ENCODE measurements at places on chromosomes 2 and 18.

- no peak for DNase-seq
Measured at GRCh38 chr2:20781656-20782265, 41.1 kb downstream of the LDAH start.

- no peak for DNase-seq
Measured at GRCh38 chr18:532632-533031, 32.1 kb upstream of the COLEC12 start.

GRCh38 chr2:38168710-38169480, 92.9 kb upstream of the CYP1B1 start:
- DNase-seq: no peak

DNA sequence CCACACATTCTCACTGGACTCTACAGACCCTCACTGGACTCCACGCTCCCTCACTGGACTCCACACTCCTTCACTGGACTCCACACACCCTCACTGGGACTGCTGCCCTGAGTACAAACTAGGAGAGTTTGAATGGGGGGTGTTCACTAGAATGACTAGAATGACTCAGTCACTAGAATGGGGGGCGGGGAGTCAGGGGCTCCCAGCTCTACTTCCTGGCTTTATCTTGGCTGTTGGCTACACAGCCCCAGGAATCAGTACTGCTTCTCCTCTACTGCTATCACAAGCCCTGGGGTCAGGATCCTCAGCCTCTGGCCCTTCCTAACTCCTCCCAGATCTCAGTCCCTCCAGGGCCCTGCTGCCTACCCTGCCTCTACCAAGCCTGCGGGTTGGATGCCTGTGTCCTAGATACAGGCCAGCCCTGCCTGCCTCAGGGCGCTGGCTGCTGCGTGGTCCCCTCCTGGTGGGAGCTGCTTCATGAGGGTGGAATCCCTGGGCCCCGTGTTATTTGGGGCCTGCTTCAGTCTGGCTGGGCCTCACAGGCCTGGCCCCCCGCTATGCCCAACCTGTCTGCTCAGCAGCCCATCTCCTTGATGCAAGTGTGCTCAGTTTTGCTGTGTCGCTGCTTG, 7.8 kb downstream of the PTMA start:
- DNase-seq: no peak

DNA sequence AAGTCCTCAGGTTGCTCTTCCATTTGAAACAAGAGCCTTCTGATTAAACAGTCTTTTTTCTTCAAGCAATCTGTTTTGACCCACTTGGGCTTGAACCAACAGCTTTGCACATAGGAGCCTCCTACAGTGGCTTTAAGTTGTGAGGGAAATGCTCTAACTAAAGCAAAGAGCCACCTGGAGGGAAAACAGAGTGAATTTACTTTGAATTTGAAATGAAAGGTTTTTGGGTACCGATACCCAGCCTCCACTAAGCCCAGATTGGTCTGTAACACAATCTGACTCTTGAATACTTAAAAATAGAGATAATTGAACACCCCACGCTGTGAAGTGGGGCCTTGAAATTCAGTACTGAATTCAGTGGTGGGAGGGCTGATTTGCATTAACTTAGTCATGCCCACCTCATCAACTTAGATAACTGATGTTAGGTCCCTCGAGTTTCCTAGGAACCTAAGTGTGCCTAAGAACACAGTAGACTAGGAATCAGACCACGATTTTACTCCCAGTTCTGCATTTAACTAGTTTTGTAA, 56.3 kb upstream of the ACVR1C start:
- no peak for DNase-seq

GRCh38 chr2:182522972-182523473, 96.2 kb upstream of the PDE1A start:
- no peak for DNase-seq

GRCh38 chr2:206984206-206984605, 44.9 kb downstream of the CPO start:
- no peak for DNase-seq

DNA sequence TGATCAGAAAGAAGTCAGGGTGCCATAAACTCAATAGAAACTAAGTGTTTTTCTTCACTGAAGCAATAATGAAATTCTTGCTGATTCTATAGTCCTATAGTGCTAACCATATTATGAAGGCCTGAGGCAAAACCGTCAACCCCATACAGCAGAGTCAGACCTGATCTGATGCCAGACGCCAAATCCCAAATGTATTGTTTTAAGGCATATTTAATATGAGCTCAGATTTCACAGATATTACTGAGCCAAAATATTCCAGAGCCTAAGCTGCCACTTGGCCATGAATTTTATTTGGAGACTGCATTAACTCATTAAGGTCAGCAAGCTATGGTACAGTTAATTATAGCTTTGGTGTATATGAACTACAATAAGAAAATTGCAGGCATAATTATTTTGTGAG, 53.4 kb downstream of the SCN1A start:
- DNase-seq: no peak

GRCh38 chr2:112314856-112315255, 39.5 kb downstream of the ZC3H6 start:
- no peak for DNase-seq

DNA sequence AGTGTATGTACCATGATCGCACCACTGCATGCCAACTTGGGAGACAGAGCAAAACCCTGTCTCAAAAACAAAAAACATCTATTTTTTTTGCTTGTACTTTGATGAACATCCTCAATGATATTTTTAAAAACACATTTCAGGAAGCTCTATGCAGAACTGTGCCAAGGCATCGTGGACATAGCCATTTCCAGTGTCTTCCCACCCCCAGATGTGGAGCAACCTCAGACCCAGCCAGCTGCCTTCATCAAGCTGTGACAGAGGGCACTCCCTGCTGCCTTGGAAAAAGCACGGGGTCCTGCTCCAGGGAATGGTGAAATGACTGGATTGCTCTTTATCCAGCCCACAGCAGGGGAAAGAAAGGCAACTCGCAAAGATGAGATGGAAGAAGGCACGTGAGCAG, 13.7 kb upstream of the POLR1B start:
- no peak for DNase-seq

DNA sequence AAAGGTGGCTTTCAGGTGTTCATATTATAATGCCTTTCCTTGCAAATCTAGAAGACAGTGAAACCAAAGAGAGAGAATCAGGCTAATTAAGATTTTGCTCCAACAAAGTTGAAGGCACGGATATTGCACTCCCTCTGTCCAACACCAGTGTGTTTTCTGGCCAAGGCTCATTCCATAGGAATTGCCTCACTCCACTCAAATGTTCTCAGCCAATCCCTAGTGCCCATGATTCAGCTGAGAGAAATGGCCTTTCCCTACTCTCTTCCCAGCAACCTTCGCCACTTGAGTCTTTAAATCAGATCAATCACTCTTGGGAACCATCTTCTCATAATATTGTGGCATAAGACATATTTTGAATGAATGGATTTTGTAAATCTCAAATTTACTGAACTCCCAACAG, 768.2 kb upstream of the ACVR2A start:
- DNase-seq: peak; percentile 19

DNA sequence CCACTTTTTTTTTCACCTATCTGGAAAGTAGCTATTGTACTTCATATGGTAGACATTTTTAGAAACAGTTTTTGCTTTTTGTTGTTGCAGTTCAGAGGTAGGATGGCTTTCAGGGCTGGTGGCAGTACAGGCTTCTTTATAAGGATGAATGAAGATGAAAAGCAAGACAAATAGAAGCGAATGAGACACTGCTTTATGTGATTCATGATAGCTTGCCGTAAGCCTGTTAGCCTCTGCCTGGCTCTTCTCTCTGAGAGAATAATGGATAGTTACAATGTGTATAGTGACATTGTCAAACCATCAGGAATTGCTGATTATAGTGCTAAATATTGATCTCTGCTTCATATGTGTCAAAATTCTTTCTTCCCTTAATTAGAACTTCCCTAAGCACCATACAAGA, 173.7 kb downstream of the NR4A2 start:
- no peak for DNase-seq

GRCh38 chr18:62710417-62710816, 4.9 kb upstream of the PHLPP1 start:
- DNase-seq: no peak

GRCh38 chr2:123614596-123614995, 410.5 kb upstream of the CNTNAP5 start:
- no peak for DNase-seq

- DNase-seq: no peak
Measured at GRCh38 chr18:3117493-3118192, 102.1 kb downstream of the MYOM1 start.

GRCh38 chr18:12041561-12041960, 52.1 kb upstream of the ANKRD62 start:
- peak; percentile 59 for DNase-seq

DNA sequence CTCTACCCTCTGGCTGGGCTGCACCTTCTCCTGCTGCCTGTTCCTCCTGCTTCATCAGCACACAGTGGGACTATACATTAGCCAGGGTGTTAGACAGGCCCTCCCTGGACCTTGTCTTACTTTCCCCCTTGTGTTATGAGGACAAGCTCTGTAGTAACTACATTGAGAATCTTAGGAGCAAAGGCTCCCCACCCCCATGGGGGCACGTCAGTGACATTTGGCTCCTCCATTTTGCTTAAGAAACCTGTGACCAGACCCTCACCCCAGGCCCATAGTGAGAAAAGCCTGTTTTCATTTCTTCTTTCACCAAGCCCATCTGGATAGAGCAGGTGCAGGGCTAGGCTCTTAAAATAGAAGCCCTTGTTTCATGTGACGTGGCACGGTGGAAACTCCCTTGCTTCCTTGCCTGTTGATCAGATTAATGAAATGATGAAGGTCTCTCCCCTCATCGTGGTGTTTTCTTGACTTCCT, 146.7 kb downstream of the RPIA start:
- no peak for DNase-seq

- no peak for DNase-seq
Measured at GRCh38 chr2:225893151-225893550, 493.6 kb downstream of the NYAP2 start.
